ENCODE measurements at places on chromosomes 2 and 18. TPM values are rescaled to one million over a fixed set of nuclear protein-coding genes. Genes with fewer than 3 reads are reported as not detected.
A peak's percentile ranks its signal among the peaks of the same experiment; 100 is the strongest.

GRCh38 chr2:25304321-25304720 is 37.4 kb downstream of the DNMT3A start:
- no peak overlapping the region for H3K27ac ChIP-seq
- no peak for DNase-seq
- no peaks in the 10 kb centered on the region for H3K27me3 ChIP-seq
- H3K4me3 ChIP-seq, result no peak overlapping the region
- peaks cover 19% of the 10 kb centered on the region for H3K36me3 ChIP-seq

Gene DSC2
- total RNA-seq, result not detected

Gene AGXT
- total RNA-seq, result not detected

Gene SDC1
- not detected for total RNA-seq

- H3K36me3 ChIP-seq, result no peaks in the 10 kb centered on the region
- no peak for DNase-seq
- no peak overlapping the region for H3K27ac ChIP-seq
- H3K27me3 ChIP-seq, result peaks cover 11% of the 10 kb centered on the region
These were observed 30.0 kb downstream of the ATOH8 start for GRCh38 chr2:85783796-85784195.

GRCh38 chr2:172427990-172428831 is 825 bp downstream of the ITGA6 start:
- H3K4me3 ChIP-seq, result peak overlapping the region; percentile 63
- DNase-seq, result peak; percentile 51
- H3K27ac ChIP-seq, result no peak overlapping the region
- H3K36me3 ChIP-seq, result no peaks in the 10 kb centered on the region

DNA sequence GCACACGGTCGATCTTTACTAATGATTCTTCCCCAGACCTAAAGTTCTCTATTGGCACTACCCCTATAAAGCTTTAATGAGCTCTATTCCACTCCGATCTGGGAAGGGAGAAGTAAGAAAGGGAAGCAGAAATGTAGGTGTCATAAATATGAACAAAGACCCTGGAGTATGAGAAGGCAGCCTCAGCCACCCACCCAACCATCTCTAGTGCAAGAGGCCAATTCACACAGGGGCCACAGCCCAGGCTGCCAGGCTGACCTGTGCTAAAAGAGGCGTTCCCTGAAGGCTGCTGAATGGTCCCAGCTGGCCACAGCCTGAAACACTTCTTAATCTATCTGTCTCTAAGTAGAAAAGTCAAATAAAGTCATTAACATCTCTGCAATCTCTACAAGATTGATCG is 60.1 kb upstream of the ACTR3 start:
- peaks cover 6% of the 10 kb centered on the region for H3K4me1 ChIP-seq
- no peaks in the 10 kb centered on the region for H3K36me3 ChIP-seq
- no peak for DNase-seq
- H3K27ac ChIP-seq, result no peak overlapping the region

- H3K27ac ChIP-seq, result no peak overlapping the region
- peaks cover 10% of the 10 kb centered on the region for H3K4me1 ChIP-seq
- DNase-seq, result no peak
These were observed 232.7 kb upstream of the SMAD2 start for GRCh38 chr18:48162956-48163737.

GRCh38 chr2:2222931-2223330 is 108.1 kb downstream of the MYT1L start:
- H3K4me1 ChIP-seq, result no peaks in the 10 kb centered on the region
- no peak for DNase-seq
- H3K36me3 ChIP-seq, result no peaks in the 10 kb centered on the region

GRCh38 chr2:175293195-175293594 is 111.7 kb upstream of the ATP5MC3 start:
- no peaks in the 10 kb centered on the region for H3K4me1 ChIP-seq
- H3K36me3 ChIP-seq, result no peaks in the 10 kb centered on the region
- H3K27me3 ChIP-seq, result peaks cover 3% of the 10 kb centered on the region
- no peak overlapping the region for H3K4me3 ChIP-seq
- H3K27ac ChIP-seq, result no peak overlapping the region
